ENCODE measurements at places on chromosomes 3 and 15.

- DNase-seq = no peak
Measured at GRCh38 chr3:105676621-105677300, 192.1 kb downstream of the CBLB start.

- no peak for DNase-seq
Measured at GRCh38 chr15:27956285-27956684, 142.8 kb downstream of the OCA2 start.

- no peak for DNase-seq
Measured at GRCh38 chr3:166435469-166436057, 598.3 kb upstream of the BCHE start.

GRCh38 chr3:40097131-40098117 lies 212.1 kb upstream of the EIF1B start:
- no peak for DNase-seq

DNA sequence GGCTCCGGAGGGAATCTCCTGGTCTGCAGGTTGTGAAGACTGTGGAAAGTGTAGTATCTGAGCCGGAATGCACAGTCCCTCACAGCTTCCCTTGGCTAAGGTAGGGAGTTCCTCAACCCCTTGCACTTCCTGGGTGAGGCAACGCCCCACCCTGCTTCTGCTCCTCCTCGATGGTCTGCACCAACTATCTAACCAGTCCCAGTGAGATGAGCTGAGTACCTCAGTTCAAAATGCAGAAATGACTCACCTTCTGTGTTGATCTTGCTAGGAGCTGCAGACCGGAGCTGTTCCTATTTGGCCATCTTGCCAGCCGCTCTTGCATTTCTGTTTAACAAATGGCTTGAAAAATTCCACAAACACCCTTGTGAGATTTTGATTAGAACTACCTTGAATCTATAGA lies 156.1 kb downstream of the STXBP5L start:
- no peak for DNase-seq

DNA sequence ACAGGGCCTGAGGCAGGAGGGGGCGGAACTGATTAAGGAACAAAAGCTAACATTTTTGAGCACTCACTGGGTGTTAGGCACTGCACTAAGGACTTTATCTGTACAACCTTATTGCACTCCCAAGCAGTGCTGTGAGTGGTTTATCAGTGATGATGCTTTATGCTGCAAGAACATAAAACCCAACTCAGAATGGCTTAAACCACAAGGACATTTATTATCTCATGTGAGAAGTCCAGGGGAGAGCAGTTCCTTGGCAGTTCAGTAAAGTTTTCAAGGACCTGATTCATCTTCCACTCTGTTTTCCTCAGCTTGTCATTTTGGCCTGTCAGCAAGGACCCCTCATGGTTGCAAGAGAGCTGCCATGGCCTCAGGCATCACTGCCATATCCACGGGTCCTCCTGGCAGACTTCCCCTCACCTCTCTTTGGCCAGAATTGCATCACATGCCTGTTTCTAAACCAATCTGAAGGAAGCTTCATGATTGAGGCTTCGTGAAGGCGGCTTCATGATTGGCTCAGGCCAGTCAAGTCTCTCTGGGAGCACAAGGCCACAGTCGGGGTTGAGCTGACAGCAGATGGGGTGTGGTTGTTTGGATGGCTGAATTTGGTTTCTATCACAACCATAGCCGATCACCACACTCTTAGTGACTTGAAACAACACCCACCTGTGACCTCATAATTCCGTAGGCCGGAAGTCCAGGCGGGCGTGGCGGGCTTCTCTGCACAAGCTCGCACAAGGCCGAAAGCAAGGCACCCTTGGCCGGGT lies 15.8 kb downstream of the EFCC1 start:
- DNase-seq = no peak

Data from forelimb muscle (tissue), 1 donor.